Activated CD4-positive, alpha-beta memory T cell treated with anti-CD3 and anti-CD28 coated beads for 36 hours (primary cell): ENCODE measurements at places on chromosomes 13 and 19. TPM values are rescaled to one million over a fixed set of nuclear protein-coding genes. Genes with fewer than 3 reads are reported as not detected.

The STAP2 gene
- 9.1 TPM for total RNA-seq

The ZNF544 gene
- 39.6 TPM for total RNA-seq

The ZNF665 gene
- 4.7 TPM for total RNA-seq

The DACH1 gene
- total RNA-seq = not detected

The ZNF471 gene
- 0.24 TPM for total RNA-seq

The HIF3A gene
- not detected for total RNA-seq

The CLDND2 gene
- total RNA-seq = 2.8 TPM

The FCER2 gene
- 4.1 TPM for total RNA-seq

The FBXO17 gene
- not detected for total RNA-seq

The LRRC63 gene
- 0.45 TPM for total RNA-seq

DNA sequence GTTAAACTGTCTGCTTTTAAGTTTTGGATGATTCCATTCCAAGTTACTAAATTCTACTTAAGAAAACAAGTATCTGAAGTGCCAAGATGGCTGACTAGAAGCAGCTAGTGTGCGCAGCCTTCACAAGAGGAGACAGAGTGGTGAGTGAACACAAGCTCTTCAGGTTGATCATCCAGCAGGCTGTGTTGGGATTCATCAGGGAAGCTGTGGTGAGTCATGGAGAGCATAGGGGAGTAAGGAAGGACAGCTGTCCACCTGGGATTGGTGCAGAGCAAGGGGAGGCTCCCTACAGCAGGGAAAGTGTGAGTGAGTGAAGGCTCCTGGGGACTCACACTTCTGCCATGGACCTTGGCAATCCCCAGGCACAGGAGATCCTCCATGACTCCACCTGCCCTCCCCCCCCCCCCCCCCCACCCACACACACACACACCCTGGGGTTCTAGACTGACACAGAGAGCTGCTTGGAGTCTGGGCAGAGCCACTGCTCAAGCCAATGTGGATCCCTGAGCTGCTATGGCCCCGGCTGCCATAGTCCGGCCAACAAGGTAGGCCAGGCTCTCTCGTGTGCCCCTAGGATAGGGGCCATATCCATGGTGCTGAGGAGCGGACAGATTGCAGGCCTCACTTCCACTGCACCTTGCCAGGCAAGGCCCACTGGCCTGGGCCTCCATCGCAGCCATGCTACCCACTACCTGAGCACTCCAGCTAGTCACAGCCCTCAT, 23.5 kb downstream of the SLC25A15 start:
- no peak overlapping the region for H3K4me3 ChIP-seq
- H3K4me1 ChIP-seq = no peaks in the 10 kb centered on the region
- peaks cover 42% of the 10 kb centered on the region for H3K36me3 ChIP-seq
- H3K27me3 ChIP-seq = no peaks in the 10 kb centered on the region

- H3K4me3 ChIP-seq = no peak overlapping the region
- H3K27me3 ChIP-seq = peaks cover 5% of the 10 kb centered on the region
- no peak for DNase-seq
- H3K36me3 ChIP-seq = no peaks in the 10 kb centered on the region
- H3K4me1 ChIP-seq = no peaks in the 10 kb centered on the region
Measured at GRCh38 chr13:111422348-111422747, 101.9 kb downstream of the TEX29 start.

DNA sequence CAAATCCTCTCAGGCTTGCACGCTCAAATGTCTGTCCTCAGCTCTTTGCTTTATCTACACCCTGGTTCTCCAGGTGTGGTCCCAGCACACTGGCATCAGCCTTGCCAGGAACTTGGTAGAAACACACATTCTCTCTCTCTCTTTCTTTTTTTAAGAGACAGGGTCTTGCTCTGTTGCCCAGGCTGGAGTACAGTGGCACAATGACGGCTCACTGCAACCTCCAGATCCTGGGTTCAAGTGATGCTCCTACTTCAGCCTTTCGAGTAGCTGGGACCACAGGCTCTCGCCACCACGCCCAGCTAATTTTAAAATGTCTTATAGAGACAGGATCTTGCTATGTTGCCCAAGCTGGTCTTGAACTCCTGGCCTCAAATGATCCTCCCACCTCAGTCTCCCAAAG, 20.8 kb downstream of the ADGRL1 start:
- H3K4me1 ChIP-seq = no peaks in the 10 kb centered on the region
- no peak overlapping the region for H3K4me3 ChIP-seq
- no peaks in the 10 kb centered on the region for H3K36me3 ChIP-seq
- no peaks in the 10 kb centered on the region for H3K27me3 ChIP-seq

DNA sequence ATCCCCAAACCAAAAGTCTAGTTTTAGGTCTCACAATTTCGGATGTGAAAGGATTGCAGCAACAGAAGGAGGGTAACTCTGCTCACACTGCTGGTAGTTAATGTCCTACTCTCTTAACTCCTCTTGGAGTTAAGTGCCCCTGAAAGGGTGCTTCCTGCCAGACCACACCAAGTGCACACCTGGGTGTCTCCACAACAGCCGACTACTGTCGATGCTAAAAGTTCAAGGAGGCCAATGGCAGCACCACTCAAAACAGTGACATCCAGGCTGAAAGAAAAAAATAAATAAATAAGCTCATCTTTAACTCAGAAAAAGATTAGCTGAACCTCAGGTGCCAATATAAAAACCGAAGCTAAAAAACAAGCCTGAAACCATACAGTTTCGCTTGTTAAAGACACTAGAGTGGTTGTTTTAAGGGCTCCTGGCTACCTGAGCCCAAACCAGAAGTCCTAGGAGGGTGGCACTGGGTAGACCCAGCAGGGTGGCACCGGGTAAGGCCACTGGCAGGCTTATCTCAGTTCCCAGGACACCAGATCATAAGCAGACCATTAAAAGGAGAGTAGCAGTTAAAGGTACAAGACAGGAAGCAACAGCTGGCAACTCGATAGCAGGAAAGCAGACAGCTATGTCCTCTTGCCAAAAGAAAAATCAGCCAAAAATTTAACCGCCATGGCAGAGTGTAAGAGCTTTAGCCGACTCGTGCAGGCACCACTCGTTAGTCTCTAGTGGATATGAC, 39.3 kb downstream of the BRD4 start:
- peak overlapping the region; percentile 33 for H3K4me3 ChIP-seq
- H3K27ac ChIP-seq = peak overlapping the region; percentile 81
- H3K4me1 ChIP-seq = peaks cover 95% of the 10 kb centered on the region

GRCh38 chr19:42271045-42271419, 2.0 kb downstream of the CIC start:
- H3K4me3 ChIP-seq = no peak overlapping the region
- no peak for DNase-seq
- H3K36me3 ChIP-seq = peaks cover 19% of the 10 kb centered on the region
- H3K27me3 ChIP-seq = no peaks in the 10 kb centered on the region
- no peak overlapping the region for H3K27ac ChIP-seq
- H3K4me1 ChIP-seq = peaks cover 35% of the 10 kb centered on the region

- no peaks in the 10 kb centered on the region for H3K36me3 ChIP-seq
- H3K4me3 ChIP-seq = no peak overlapping the region
- H3K27me3 ChIP-seq = no peaks in the 10 kb centered on the region
- DNase-seq = no peak
Measured at GRCh38 chr13:66462187-66462586, 767.9 kb downstream of the PCDH9 start.

DNA sequence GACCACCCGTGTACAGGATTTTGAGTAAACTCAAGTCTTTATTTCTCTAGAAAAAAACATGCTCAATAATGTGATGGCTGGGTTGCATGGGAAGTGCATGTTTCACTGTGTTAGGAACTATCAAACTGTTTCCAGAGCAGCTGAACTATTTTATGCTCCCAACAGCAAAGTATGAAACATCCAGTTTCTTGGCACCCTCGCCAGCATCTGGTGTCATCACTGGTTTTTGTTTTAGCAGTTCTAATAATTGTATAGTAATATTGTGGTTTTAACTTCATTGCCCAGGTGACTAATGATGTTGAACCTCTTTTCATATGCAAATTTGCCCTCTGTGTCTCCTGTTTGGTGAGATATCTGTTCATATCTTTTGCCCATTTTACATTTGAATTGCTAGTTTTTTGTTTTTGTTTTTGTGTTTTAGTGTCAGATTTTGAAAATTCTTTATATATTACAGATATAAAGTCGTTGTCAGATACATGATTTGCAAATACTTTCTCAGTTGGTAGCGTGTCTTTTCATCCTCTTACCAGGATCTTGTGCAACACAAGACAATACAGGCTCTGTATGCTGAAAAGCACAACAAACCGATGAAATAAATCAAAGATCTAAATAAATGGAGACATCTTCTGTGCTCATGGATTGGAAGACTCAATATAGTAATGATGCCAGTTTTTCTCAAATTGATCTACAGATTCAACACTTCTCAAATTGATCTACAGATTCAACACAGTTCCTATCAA, 87.8 kb downstream of the IPO5 start:
- H3K4me1 ChIP-seq = no peaks in the 10 kb centered on the region
- no peaks in the 10 kb centered on the region for H3K27me3 ChIP-seq
- H3K36me3 ChIP-seq = no peaks in the 10 kb centered on the region
- H3K27ac ChIP-seq = no peak overlapping the region
- no peak overlapping the region for H3K4me3 ChIP-seq

DNA sequence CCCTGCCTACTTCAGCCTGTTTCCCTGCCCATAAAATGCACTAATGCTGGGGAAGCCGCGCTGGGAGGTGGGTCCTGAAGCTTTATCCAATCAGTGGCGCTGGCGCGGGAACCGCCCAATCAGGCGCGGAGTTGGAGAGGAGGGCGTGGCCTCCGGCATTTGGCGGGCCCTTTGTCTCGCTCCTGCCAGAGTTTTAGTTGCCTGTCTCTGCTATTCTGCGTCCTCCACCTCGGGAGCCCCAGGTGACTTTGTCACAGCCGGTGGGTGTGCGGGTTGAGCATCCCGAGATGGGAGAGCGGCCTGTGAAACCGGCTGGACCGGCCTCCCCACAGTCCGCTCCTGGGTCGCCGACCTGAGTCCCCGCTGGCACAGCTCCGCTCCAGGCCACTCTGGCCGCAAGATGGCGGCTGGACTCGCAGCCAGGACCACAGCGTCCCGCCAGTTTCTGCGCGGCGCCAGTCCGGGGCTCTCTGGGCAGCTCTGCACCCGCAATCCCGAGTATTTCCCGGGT, 30.7 kb upstream of the ZNF429 start:
- DNase-seq = peak; percentile 94
- H3K27ac ChIP-seq = no peak overlapping the region

GRCh38 chr13:97938706-97939475, 14.6 kb upstream of the IPO5 start:
- no peak overlapping the region for H3K27ac ChIP-seq
- H3K4me3 ChIP-seq = no peak overlapping the region
- no peak for DNase-seq

GRCh38 chr13:76267216-76267615, 619.0 kb downstream of the KCTD12 start:
- no peaks in the 10 kb centered on the region for H3K4me1 ChIP-seq
- no peaks in the 10 kb centered on the region for H3K27me3 ChIP-seq
- DNase-seq = no peak
- H3K36me3 ChIP-seq = no peaks in the 10 kb centered on the region
- no peak overlapping the region for H3K4me3 ChIP-seq

DNA sequence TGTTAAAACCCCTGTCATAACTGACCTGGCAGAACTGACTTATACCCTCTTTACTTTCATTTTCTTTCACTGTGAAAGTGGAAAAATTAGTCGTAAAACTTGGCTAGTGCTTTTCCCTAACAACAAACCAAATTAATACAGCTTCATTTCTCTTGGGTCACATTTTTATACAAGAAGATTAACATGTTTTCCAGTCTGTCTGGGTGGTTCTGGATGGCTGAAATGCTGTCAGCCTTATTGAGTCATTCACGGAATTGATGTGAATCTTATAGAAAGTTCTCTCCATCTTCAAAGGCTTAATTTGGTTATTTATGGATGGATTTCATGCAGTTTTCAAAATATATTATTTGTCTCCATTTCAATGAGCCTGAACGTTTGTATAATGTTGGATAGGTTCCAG, 440.0 kb downstream of the KCTD12 start:
- H3K36me3 ChIP-seq = no peaks in the 10 kb centered on the region
- no peaks in the 10 kb centered on the region for H3K4me1 ChIP-seq
- peaks cover 8% of the 10 kb centered on the region for H3K27me3 ChIP-seq
- H3K27ac ChIP-seq = no peak overlapping the region

DNA sequence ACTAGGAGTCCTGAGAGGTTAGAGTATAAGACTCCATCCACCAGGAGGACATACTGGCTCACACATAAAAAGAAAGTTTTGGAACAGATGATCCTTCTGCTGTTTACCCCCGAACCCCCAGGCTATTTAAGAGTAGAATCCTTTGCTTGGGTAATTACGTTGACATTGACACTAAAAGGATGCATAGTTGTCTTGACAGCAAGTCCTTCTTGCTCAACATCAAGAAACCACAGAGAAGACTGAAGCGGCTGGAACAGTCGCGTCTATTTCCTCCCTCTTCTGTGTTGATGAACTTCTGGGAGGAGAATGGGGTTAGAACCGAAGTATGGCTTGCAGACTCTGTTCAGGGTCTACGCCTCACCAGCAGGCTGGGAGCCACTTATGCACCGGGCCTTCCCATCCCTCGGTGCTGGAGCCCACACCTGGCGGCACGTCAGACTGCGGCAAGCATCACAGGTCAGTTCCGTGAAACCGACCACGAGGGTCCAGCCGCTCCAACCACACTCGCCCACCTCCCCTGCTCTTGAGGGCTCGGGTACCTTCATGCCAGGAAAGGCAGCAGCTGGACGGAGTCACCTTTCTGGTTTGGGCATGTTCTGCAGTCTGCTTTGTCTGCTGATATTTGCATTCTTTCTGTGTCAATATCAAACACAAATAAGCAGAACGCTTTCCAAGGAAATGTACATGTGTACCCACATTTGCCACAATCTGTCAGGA, 42.4 kb upstream of the RANBP3 start:
- no peaks in the 10 kb centered on the region for H3K4me1 ChIP-seq
- H3K27ac ChIP-seq = no peak overlapping the region
- H3K4me3 ChIP-seq = no peak overlapping the region
- no peaks in the 10 kb centered on the region for H3K36me3 ChIP-seq
- no peak for DNase-seq
- peaks cover 8% of the 10 kb centered on the region for H3K27me3 ChIP-seq

DNA sequence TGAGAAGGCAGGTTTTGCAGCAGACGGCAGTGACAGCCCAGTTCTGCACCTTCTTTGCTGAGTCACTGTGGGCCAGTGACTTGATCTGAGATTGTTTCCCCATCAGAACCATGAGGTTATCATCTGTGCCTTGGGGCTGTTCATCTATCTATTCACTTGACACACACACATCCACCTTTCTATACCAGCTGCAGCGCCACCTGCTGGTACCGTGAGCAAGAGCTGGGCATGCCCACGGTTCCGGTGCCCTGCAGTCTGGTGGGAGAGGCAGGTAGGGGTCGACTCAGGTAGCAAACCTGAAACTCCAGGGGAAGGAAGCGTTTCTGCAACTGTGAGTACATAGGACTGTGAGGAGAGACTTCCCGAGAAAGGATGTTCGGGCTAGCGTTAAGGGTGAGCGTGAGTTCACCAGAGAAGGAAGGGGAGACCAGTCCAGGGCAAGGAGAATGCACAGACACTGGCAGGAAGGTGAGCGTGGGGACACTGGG, 7.5 kb upstream of the LIN7B start:
- no peaks in the 10 kb centered on the region for H3K4me1 ChIP-seq
- DNase-seq = peak; percentile 74
- H3K27me3 ChIP-seq = no peaks in the 10 kb centered on the region
- H3K27ac ChIP-seq = no peak overlapping the region
